ENCODE measurements at places on chromosomes 2 and 18.
A peak's percentile ranks its signal among the peaks of the same experiment; 100 is the strongest.

DNA sequence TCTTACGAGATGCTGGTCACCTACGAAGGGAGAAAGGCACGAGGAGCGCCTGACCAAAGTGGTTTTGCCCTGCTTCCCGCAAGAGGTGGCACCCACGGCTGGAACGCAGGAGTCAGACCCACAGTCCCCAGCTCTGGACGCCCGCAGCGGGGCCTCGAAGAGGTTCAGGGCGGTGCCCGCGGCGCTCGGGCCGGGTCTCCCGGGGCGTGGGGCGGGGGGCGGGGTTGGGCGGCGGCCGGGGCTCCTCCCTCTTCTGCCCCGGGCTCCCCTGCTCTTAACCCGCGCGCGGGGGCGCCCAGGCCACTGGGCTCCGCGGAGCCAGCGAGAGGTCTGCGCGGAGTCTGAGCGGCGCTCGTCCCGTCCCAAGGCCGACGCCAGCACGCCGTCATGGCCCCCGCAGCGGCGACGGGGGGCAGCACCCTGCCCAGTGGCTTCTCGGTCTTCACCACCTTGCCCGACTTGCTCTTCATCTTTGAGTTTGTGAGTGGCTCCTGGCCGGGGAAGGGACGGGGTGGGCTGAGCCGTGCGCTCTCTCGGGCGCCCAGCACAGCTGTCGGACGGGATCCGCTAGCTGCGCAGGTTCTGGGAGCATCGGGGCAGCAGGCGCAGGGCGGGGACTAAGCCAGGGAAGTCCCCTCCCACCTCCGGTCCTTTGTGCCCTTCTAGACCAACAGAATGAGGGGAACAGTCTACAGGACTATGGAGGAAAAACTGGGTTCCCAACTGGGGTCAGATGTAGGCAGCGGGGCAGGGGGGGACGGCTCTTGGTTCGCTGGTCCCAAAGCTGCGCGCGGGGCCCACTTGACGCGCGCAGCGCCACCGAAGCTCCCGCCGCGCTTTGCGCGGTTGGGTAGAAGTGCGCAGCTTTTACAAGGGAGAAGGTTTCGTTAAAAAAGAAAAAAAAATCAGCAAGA, at the start of gene MAL:
TSS of gene MAL (plus strand) at position 303 of the 914 bp plus-strand sequence. CDS start at position 388, 85 bp downstream.
- H3K36me3 ChIP-seq, result no peaks in the 10 kb centered on the region
- no peak within 1 kb of the TSS for H3K4me3 ChIP-seq
- no peak within 1 kb of the TSS for H3K27ac ChIP-seq
- H3K4me1 ChIP-seq, result peaks cover 11% of the 10 kb centered on the region

- no peak overlapping the region for H3K27ac ChIP-seq
- H3K4me1 ChIP-seq, result peaks cover 1% of the 10 kb centered on the region
- no peaks in the 10 kb centered on the region for H3K27me3 ChIP-seq
- peaks cover 26% of the 10 kb centered on the region for H3K36me3 ChIP-seq
Observed at GRCh38 chr2:170969030-170969429, 40.0 kb downstream of the GORASP2 start.

DNA sequence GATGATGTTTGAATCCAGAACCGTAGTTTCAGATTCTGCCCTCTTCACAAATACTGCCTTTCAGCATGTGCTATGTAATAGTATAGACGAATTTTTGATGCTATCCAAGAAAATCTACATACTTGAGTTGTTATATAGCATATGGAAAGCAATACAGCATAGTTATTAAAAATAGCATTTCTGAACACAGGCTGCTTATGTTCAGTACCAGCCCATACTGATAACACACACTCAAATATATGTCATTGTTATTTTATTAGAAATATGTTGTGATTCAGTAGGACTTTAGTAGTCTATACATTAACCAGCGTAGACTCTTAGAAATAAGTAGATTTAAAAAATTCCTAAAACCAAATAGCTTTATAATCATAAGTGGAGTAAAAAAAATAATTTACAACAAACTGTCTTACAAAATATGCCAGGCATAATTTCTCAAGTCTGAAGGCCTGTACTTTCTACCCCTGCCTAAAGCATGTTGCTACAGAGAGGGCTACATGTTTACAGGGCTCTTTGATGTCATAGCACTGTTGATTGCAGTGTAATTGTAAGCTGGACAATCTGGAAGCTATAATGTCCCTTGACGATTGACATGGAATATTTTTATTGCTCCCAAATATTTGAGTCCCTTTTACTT, 86.3 kb downstream of the ASXL3 start:
- H3K27ac ChIP-seq, result no peak overlapping the region
- DNase-seq, result no peak
- H3K27me3 ChIP-seq, result no peaks in the 10 kb centered on the region

DNA sequence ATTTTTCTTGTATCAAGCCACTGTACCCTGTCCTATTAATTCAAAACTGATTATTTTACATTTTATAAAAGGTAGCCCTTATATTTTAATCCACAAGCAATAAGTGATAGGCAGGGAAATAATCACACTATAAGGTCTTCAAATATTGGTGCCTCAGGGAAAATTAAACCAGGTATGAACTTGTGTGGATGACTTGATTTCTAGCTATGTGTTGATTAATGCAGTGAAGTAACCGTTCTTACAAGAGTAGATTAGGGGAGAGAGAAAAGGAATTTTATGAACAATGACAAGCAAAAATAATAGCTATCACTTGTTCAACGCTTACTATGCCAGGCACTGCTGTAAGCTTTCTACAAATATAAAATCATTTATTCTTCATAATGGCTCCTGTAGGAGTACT, 199.6 kb downstream of the PTGR3 start:
- H3K4me1 ChIP-seq, result no peaks in the 10 kb centered on the region
- H3K4me3 ChIP-seq, result no peak overlapping the region

GRCh38 chr2:104049981-104050380, 803.9 kb upstream of the POU3F3 start:
- no peaks in the 10 kb centered on the region for H3K27me3 ChIP-seq
- H3K4me3 ChIP-seq, result no peak overlapping the region
- H3K4me1 ChIP-seq, result no peaks in the 10 kb centered on the region
- H3K36me3 ChIP-seq, result no peaks in the 10 kb centered on the region
- DNase-seq, result no peak

DNA sequence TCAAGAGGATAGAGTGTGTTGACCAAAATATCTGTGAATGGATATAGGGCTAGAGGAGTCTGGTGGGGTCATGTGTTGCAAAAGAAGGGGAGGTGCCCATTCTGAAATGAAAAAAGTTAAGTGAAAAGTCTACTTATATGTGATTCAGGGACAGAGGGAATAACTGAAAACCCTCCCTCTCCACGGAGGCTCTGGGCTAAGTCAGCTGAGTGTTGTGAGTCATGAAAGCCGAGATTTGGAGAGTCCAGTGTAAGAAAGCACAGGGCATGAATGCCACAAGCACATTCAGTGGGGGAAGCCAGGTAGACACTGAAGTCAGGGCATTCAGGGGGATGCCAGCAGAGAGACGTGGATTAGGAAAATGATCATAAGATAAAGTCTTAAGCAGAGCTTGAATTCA, 871.9 kb downstream of the TSN start:
- no peaks in the 10 kb centered on the region for H3K4me1 ChIP-seq
- H3K36me3 ChIP-seq, result no peaks in the 10 kb centered on the region

- no peak overlapping the region for H3K27ac ChIP-seq
- no peaks in the 10 kb centered on the region for H3K36me3 ChIP-seq
- DNase-seq, result no peak
- H3K27me3 ChIP-seq, result no peaks in the 10 kb centered on the region
- H3K4me1 ChIP-seq, result no peaks in the 10 kb centered on the region
- no peak overlapping the region for H3K4me3 ChIP-seq
Observed at GRCh38 chr2:98332989-98333388, 13.3 kb upstream of the CNGA3 start.

GRCh38 chr2:239064253-239064652, 216.4 kb downstream of the TWIST2 start:
- DNase-seq, result no peak
- peaks cover 8% of the 10 kb centered on the region for H3K36me3 ChIP-seq
- H3K4me3 ChIP-seq, result no peak overlapping the region
- no peaks in the 10 kb centered on the region for H3K27me3 ChIP-seq
- H3K4me1 ChIP-seq, result no peaks in the 10 kb centered on the region

DNA sequence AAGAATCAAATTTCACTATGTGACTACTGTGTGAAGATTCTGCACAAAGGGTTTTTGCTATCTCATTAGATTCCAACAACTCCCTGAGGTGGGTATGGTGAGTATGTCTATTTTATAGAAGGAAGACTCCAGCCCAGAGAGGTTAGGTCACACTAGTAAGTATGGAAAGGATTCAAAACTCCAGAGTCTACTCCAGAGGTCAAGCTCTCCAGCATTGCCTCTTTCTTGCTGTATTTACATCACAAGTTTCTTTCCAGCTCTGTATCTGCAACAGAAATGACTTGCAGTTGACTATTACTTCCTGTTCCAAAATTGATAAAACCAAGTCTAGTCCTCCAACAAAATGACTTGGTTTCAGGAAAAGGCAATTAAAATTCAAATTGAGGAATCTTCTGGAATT, 2.1 kb downstream of the COL4A4 start:
- no peaks in the 10 kb centered on the region for H3K27me3 ChIP-seq
- DNase-seq, result no peak
- H3K27ac ChIP-seq, result no peak overlapping the region
- no peak overlapping the region for H3K4me3 ChIP-seq
- H3K36me3 ChIP-seq, result no peaks in the 10 kb centered on the region

- H3K4me1 ChIP-seq, result no peaks in the 10 kb centered on the region
- H3K27me3 ChIP-seq, result no peaks in the 10 kb centered on the region
- no peak for DNase-seq
- H3K27ac ChIP-seq, result no peak overlapping the region
Observed at GRCh38 chr2:48707466-48707865, 48.1 kb downstream of the LHCGR start.

- DNase-seq, result no peak
- H3K36me3 ChIP-seq, result no peaks in the 10 kb centered on the region
- peak overlapping the region; percentile 64 for H3K27ac ChIP-seq
- H3K27me3 ChIP-seq, result no peaks in the 10 kb centered on the region
Observed at GRCh38 chr2:68737711-68738110, 3.1 kb downstream of the ARHGAP25 start.

DNA sequence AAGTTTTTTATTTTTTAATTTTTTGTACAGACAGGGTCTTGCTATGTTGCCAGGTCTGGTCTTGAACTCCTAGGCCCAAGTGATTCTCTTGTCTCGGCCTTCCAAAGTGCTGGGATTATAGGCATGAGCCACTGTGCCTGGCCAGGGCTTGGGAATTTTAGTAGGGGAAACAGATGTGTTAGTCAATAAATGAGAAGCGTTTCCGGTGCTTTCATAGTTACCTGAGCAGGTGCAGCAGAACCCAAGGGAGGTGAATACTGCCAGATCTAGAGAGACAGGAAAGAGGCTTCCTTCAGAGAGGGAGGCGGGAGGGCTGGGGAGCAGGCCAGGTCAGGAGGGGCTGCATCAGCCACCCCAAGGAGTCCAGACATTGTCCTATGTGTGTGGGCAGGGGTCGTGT, 30.5 kb upstream of the IMPA2 start:
- H3K27me3 ChIP-seq, result no peaks in the 10 kb centered on the region
- peaks cover 11% of the 10 kb centered on the region for H3K4me1 ChIP-seq
- no peak for DNase-seq
- H3K36me3 ChIP-seq, result no peaks in the 10 kb centered on the region
- no peak overlapping the region for H3K27ac ChIP-seq

GRCh38 chr2:100320547-100321178, 1.6 kb downstream of the LONRF2 start:
- no peaks in the 10 kb centered on the region for H3K4me1 ChIP-seq
- H3K27me3 ChIP-seq, result no peaks in the 10 kb centered on the region
- no peak for DNase-seq

DNA sequence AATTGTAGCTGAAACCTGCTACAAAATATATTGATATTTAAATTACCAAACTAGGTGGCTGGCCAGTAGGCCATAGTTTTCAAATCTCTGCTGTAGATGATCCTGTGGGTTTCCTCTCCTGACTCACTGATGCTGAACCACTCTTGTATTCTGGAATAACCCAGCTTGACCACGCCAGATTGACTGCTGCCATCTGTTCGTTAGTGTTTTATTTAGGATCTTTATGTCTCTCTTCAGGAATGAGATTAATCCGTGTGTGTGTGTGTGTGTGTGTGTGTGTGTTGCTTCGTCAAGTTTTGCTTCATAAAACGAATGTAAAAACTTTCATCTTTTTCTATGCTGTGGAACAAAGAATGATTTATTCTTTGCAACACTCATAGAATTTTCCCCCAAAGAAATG, 187.1 kb downstream of the DYSF start:
- H3K27me3 ChIP-seq, result no peaks in the 10 kb centered on the region
- DNase-seq, result no peak
- no peak overlapping the region for H3K4me3 ChIP-seq

DNA sequence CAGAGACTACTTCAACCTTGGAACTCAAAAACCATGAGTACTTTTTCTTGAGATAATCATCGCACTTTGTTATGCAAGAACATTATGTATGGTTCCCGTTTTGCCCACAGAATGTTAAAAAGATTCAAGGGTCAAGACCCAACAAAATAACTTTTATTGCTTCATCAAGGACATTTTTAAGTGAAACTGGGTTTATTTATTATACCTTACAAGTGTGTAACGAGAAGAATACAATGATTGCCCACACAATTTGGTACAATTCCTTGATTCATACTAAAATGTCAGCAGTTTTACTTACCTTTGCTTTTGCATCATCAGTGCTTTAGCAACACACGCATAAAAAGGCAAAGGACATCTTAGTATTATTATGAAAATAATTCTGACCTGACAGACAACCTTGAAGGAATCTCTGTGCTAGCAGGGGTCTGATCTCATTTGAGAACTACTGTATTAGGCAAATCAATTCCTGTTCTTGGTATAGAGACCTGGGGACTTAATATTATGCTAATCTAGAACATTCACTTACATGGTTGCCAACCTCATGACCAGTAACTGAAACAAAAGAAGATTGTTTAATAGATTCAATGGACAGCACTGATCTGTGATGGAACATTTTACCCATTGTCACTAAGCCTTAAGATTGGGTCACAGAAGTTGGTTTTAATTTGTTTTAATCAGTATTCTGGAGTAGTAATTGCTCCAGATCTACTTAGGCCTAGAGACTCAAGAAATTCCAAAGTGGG, 16.2 kb downstream of the CCDC88A start:
- no peak for DNase-seq
- H3K27ac ChIP-seq, result no peak overlapping the region
- H3K27me3 ChIP-seq, result no peaks in the 10 kb centered on the region
- no peak overlapping the region for H3K4me3 ChIP-seq
- H3K36me3 ChIP-seq, result peaks cover 12% of the 10 kb centered on the region

DNA sequence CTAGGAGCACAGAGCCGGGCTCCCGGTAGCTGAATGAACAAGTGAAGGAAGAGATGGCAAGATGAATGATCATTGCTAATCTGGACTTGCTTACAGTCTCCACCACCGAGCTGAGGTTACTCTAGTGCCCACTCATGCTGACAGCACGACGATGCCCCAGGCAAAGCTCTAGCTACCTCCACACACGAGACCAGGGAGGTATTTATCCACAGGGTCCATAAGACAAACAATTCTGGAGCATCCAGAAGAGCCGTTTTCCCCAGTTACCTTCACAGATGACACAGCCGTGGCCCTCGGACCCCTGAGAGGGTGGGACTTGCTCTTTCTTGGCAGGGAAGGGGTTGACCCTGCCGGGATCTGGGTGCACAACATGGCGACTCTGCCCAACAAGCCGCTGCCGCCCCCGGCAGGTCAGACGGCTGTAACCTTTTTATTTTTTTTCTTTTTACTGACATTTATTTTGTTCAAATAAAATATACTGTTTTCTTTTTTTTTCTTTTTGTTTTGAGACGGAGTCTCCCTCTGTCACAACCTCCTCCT, 120.3 kb downstream of the PXDN start:
- no peaks in the 10 kb centered on the region for H3K36me3 ChIP-seq
- H3K27me3 ChIP-seq, result no peaks in the 10 kb centered on the region
- no peaks in the 10 kb centered on the region for H3K4me1 ChIP-seq
- no peak overlapping the region for H3K4me3 ChIP-seq
- no peak overlapping the region for H3K27ac ChIP-seq
- DNase-seq, result no peak

GRCh38 chr2:241692448-241692847, 5.8 kb upstream of the DTYMK start:
- no peak overlapping the region for H3K4me3 ChIP-seq
- no peaks in the 10 kb centered on the region for H3K36me3 ChIP-seq
- H3K27ac ChIP-seq, result no peak overlapping the region

All from right lobe of liver (tissue), 6 donors.